ENCODE measurements at places on chromosomes 4 and X.

- DNase-seq = no peak
These were observed 261.2 kb upstream of the GPC4 start for GRCh38 chrX:133676344-133677122.

- peak; percentile 65 for DNase-seq
These were observed 160.9 kb downstream of the SMIM20 start for GRCh38 chr4:26074712-26075430.

- DNase-seq = no peak
These were observed 134.7 kb upstream of the FAT1 start for GRCh38 chr4:186858355-186858754.

GRCh38 chr4:163344147-163345125 lies 744 bp downstream of the NPY5R start:
- DNase-seq = peak; percentile 27

DNA sequence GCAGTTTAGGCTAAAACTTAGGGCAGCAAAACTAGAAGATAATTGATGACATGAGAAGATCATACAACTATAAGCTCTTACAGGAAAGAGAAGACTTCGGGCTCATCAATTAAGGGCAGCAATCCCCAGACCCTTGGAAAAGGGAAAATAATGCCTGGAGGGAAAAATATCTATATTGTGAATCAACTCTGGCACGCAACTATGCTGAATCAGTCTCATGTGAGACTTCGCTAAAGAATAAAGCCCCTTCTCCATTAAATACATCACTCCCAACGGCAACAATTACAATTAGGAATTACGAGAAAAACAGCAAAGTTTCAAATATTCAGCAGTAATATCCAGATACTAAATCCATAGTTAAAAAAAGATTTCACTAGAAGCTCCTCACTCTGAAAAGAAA lies 2016.8 kb upstream of the IGFBP7 start:
- no peak for DNase-seq

DNA sequence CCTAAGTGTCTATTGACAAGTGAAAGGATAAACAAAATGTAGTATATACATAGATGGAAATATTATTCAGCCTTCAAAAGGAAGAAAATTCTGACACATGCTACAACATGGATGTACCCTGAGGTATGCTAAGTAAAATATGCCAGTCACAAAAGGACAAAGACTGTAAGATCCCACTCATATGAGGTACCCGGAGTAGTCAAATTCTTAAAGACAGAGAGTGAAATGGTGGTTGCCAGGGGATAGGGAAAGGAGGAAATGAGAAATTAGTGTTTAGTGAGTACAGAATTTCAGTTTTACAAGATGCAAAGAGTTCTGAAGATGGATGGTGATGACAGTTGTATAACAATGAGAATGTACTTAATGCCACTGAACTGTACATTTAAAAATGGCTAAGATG lies 102.3 kb upstream of the NAP1L5 start:
- no peak for DNase-seq

All from tongue (tissue), 3 donors.